ENCODE measurements at places on chromosomes 3 and 15.

- H3K4me3 ChIP-seq, result no peak overlapping the region
- H3K27me3 ChIP-seq, result no peaks in the 10 kb centered on the region
- DNase-seq, result no peak
- H3K4me1 ChIP-seq, result no peaks in the 10 kb centered on the region
These were observed 48.8 kb downstream of the HMCES start for GRCh38 chr3:129327510-129327909.

DNA sequence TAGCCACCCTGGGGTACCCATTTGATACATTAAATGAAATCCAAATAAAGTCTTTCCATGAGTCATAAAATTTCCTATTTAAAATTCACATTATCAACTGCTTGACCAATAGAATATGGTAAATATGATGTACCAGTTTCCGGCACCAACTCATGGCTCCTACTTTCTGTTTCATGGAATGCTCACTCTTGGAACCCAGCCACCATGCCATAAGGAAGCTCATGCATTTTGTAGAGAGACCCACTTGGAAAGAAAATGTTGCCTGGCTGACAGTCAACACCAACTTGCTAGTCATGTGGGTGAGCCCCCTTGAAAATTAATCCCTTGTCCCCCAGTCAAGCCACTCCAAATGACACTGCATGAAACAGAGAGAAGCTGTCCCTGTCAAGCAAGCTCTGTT lies 57.2 kb downstream of the WWTR1 start:
- no peak overlapping the region for H3K4me3 ChIP-seq
- peaks cover 5% of the 10 kb centered on the region for H3K27me3 ChIP-seq
- H3K36me3 ChIP-seq, result no peaks in the 10 kb centered on the region
- no peak overlapping the region for H3K27ac ChIP-seq
- no peak for DNase-seq

DNA sequence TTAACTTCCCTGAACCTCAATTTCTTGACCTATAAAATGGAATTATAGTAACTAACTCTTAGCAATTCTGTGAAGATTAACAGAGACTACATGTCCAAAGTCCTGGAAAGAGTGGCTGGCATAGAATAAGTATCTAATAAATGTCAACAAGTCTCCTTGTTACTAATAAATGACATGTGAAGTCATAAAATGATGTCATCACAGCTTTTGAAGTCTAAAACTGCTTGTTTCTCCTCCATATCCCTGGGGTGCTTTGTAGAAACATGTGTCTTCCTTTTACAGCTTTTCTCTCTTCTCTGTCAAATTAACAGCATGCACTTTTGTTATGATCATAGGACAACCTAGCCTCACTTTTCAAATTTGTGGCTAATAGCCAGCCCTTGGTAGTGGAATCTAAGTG lies 510.2 kb downstream of the NTRK3 start:
- DNase-seq, result no peak
- no peaks in the 10 kb centered on the region for H3K4me1 ChIP-seq
- H3K36me3 ChIP-seq, result no peaks in the 10 kb centered on the region
- no peaks in the 10 kb centered on the region for H3K27me3 ChIP-seq
- no peak overlapping the region for H3K27ac ChIP-seq

- H3K4me1 ChIP-seq, result peaks cover 24% of the 10 kb centered on the region
- H3K36me3 ChIP-seq, result no peaks in the 10 kb centered on the region
- no peak overlapping the region for H3K4me3 ChIP-seq
- DNase-seq, result no peak
- H3K27ac ChIP-seq, result no peak overlapping the region
These were observed 990 bp downstream of the ITIH4 start for GRCh38 chr3:52829482-52829881.

GRCh38 chr3:175457301-175457700 lies 598.2 kb downstream of the NAALADL2 start:
- H3K36me3 ChIP-seq, result no peaks in the 10 kb centered on the region
- H3K4me1 ChIP-seq, result no peaks in the 10 kb centered on the region
- DNase-seq, result no peak
- H3K27ac ChIP-seq, result no peak overlapping the region

- no peak overlapping the region for H3K27ac ChIP-seq
- DNase-seq, result no peak
- H3K4me3 ChIP-seq, result no peak overlapping the region
- no peaks in the 10 kb centered on the region for H3K36me3 ChIP-seq
- no peaks in the 10 kb centered on the region for H3K4me1 ChIP-seq
- H3K27me3 ChIP-seq, result no peaks in the 10 kb centered on the region
These were observed 102.9 kb upstream of the LRRN1 start for GRCh38 chr3:3696345-3696744.

DNA sequence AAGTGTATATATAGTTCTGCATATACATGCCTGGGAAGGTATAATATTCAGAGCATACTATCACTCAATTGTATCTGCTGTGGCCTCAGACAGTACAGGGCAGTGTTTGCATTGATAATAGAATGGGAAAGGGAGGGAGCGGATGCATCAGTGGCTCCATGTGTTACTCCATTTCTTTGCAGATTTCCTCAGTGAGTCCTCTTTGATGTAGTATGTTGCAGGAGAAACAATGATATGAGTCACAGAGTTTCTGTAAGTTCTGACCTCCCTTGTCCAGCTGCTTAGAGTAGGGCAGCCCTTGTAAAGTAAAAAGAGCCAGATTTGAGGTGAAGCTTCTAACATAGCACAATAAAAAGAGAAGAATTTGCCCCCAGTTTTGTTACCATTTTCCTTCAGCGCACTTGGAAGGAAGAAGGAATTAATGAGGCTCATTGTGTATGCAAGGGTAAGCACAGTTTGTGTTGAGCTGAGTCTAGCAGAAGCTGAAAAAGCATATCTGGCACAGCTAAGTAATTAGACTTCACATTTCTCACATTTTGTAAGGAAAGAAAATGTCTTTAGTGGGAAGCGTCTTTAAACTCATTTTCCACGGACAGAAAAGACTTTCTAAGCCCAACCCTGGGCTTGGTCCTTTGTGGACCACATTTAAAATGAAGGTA lies 555.8 kb upstream of the IL12A start:
- H3K4me1 ChIP-seq, result no peaks in the 10 kb centered on the region
- no peak overlapping the region for H3K4me3 ChIP-seq
- H3K36me3 ChIP-seq, result no peaks in the 10 kb centered on the region
- no peak overlapping the region for H3K27ac ChIP-seq
- H3K27me3 ChIP-seq, result no peaks in the 10 kb centered on the region

DNA sequence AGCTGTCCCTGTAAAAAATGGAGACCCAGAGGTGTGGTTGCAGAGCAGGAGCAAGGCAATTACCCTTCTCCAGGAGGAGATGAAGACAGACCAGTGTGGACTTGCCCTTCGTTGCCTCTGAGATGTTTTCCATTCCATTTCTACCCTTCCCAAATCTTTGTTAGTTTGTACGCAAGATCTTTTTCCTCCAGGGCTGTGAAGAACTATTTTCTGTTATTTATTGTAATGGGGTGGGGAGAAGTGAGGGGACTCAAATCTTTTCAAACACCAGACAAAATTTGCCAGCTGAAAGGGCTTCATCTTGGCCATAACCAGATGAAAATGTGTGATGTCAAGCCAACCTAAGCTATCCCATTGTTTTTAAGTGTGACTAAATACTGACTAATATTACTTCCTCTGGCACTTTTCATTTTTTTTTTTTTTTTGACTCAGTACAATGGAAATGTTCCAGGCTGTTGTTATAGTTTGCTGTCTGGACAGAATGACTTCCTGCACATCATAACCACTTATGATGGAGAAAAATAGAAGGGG lies 271.3 kb upstream of the TPRG1 start:
- no peaks in the 10 kb centered on the region for H3K36me3 ChIP-seq
- no peak for DNase-seq

GRCh38 chr3:156366559-156366958 lies 188.4 kb downstream of the SSR3 start:
- H3K27ac ChIP-seq, result no peak overlapping the region
- peaks cover 7% of the 10 kb centered on the region for H3K4me1 ChIP-seq
- H3K4me3 ChIP-seq, result no peak overlapping the region
- H3K36me3 ChIP-seq, result no peaks in the 10 kb centered on the region

DNA sequence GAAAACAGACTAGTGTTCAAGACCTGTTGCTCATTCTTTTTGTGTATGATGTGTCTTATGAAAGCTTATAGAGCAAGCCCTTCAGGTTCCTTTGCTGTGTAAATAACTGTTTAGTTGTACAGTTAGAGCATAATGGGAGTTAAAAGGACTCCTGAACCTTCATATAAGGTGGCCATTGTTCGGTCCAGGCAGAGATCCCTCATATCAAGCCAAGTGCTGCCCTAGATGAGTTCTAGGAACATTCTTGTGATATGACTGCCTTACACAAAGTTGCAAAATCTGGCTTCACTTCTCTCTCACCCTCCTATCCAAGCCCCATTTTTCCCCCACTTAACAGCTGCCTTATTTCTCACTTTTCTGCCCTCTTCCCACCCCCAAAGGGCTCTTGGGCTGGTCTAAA lies 26.9 kb downstream of the GYG1 start:
- H3K4me3 ChIP-seq, result no peak overlapping the region
- peaks cover 52% of the 10 kb centered on the region for H3K36me3 ChIP-seq
- no peaks in the 10 kb centered on the region for H3K27me3 ChIP-seq
- DNase-seq, result no peak
- peak overlapping the region; percentile 22 for H3K27ac ChIP-seq
- peaks cover 7% of the 10 kb centered on the region for H3K4me1 ChIP-seq

DNA sequence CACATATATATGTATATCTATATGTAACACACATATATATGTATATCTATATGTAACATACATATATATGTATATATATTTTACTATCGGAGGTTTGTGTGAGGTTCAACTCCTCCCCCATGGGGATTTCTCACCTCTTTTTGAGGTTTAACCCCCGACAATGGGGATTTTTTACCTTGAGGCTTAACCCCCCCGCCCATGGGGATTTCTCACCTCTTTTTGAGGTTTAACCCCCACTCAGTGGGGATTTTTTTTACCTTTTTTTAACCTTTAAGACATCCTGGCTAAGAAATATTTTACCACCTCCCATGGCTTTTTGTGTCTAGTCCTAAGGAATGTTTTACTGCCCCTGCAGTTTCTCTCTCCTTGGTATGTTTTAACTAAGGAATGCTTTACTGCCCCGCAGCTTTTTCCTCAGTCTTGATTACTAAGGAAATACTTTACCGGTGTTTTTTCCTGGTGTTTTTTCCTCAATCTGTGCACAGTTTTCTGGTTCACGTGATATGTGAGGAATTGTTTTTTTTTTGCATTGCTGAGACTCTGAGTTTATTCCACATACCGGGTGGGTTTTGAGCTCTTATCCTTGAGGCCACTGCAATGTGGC lies 185.2 kb downstream of the KLF13 start:
- H3K27ac ChIP-seq, result no peak overlapping the region
- H3K4me1 ChIP-seq, result no peaks in the 10 kb centered on the region
- no peaks in the 10 kb centered on the region for H3K36me3 ChIP-seq
- H3K27me3 ChIP-seq, result no peaks in the 10 kb centered on the region

- no peaks in the 10 kb centered on the region for H3K4me1 ChIP-seq
- no peak overlapping the region for H3K4me3 ChIP-seq
- DNase-seq, result no peak
- no peaks in the 10 kb centered on the region for H3K36me3 ChIP-seq
These were observed 94.6 kb downstream of the ZPLD1 start for GRCh38 chr3:102529452-102529851.

DNA sequence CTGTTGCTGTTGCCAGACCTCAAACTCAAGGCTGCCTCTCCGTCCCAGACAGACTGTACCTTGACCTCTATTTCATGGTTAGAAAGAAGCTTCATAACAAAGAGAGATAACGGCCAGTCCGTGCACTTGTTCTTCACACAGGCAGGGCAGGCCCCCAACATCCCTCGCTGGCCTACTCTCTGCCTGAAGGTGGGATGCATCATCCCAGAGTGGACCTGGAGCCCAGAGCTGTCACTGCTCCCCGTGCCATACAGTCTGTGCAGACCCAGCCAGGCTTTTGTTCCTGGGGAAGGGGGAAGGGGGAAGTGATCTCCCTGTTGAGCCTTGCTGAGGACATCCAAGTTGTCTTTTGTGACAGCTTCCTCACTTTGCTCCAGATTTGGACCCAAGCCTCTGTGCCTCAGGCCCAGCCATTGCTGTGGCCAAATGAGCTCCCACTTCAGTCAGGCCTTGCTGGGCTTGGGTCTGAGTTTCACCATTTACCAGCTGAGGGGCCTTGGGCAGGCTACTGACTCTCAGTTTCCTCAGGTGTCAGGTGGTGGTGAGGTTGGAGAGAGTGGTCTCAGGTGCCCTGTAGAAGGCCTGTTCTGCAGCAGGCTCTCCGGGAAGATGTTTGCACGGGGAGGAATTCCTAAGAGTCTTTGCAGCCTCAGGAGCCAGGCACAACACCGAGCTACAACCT lies 141.6 kb downstream of the DNAJB8 start:
- H3K36me3 ChIP-seq, result no peaks in the 10 kb centered on the region
- DNase-seq, result no peak
- H3K4me1 ChIP-seq, result no peaks in the 10 kb centered on the region

DNA sequence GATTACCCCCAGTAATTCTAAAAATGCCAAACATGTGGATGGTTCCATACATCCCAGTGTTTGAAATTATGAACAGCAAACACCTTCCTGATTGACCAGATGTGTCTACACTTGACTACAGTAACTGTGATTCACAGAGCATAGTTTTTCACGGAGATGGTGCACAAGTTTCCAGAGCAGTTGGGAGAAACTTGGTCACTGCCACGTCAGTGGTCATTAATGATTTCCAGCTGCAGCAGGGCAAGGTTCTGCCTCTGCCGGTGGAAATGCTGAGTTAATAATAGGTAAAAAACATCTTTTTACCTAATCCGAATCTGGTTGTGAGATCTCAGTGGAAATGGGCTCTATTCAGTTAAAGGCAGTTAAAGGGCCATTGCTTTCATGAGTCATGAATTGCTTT lies 154.1 kb upstream of the FEZF2 start:
- H3K36me3 ChIP-seq, result no peaks in the 10 kb centered on the region
- H3K4me1 ChIP-seq, result no peaks in the 10 kb centered on the region
- H3K27ac ChIP-seq, result no peak overlapping the region
- H3K4me3 ChIP-seq, result no peak overlapping the region
- no peaks in the 10 kb centered on the region for H3K27me3 ChIP-seq

GRCh38 chr3:45664578-45664977 lies 24.6 kb upstream of the SACM1L start:
- H3K27ac ChIP-seq, result peak overlapping the region; percentile 59
- no peak for DNase-seq
- no peaks in the 10 kb centered on the region for H3K27me3 ChIP-seq

DNA sequence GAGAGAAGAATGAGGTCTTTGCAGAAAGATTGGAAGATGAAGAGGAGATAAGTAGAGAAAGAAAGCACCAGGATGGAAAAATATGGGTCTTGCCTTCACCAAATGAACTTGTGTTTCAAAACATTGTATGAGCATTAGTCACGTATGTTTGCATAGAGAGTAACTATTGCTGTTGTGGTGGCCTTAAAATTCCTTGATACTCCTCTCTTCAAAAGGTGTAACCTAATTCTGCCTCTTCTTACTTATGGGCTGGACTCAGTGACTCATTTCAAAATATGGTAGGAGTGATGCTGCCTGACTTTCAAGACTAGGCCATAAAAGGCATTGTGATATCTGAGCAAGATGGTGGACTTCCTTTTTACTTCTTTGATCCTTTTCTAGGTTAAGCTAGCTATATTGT lies 228.7 kb upstream of the ZNF385D start:
- H3K36me3 ChIP-seq, result no peaks in the 10 kb centered on the region
- no peak overlapping the region for H3K27ac ChIP-seq
- no peak overlapping the region for H3K4me3 ChIP-seq
- no peaks in the 10 kb centered on the region for H3K4me1 ChIP-seq
